Left renal pelvis (tissue), 4 donors: ENCODE measurements at places on chromosomes 2 and 18. TPM values are rescaled to one million over a fixed set of nuclear protein-coding genes. Genes with fewer than 3 reads are reported as not detected.

The ZBTB7C gene
- 41.1 TPM for polyA plus RNA-seq

The TEKT4 gene
- polyA plus RNA-seq, result 0.24 TPM

The RIT2 gene
- 0.14 TPM for polyA plus RNA-seq

The NPPC gene
- 0.16 TPM for polyA plus RNA-seq

The CHPF gene
- 75.8 TPM for polyA plus RNA-seq

The POTEC gene
- polyA plus RNA-seq, result 0.03 TPM

The ASB18 gene
- not detected for polyA plus RNA-seq

The UGT1A10 gene
- not detected for polyA plus RNA-seq

The ANKZF1 gene
- polyA plus RNA-seq, result 76.6 TPM

The HIBCH gene
- 101 TPM for polyA plus RNA-seq

The CCDC150 gene
- polyA plus RNA-seq, result 21.9 TPM

The NT5C1B gene
- 0.66 TPM for polyA plus RNA-seq

The NPHP1 gene
- polyA plus RNA-seq, result 7.0 TPM

The NT5DC4 gene
- 0.13 TPM for polyA plus RNA-seq

The CLHC1 gene
- polyA plus RNA-seq, result 20.7 TPM

The RNF125 gene
- 3.4 TPM for polyA plus RNA-seq

The CCBE1 gene
- polyA plus RNA-seq, result 26.4 TPM

The CRYGC gene
- polyA plus RNA-seq, result not detected

The ABHD1 gene
- polyA plus RNA-seq, result 0.80 TPM

The POTEI gene
- not detected for polyA plus RNA-seq

The STRADB gene
- 80.2 TPM for polyA plus RNA-seq

The HTR2B gene
- 39.5 TPM for polyA plus RNA-seq

The MTLN gene
- 12.5 TPM for polyA plus RNA-seq

The RBM44 gene
- 0.32 TPM for polyA plus RNA-seq

The RGPD3 gene
- polyA plus RNA-seq, result 0.23 TPM

The AQP12A gene
- not detected for polyA plus RNA-seq

The COLEC12 gene
- 31.7 TPM for polyA plus RNA-seq

The REG3A gene
- not detected for polyA plus RNA-seq

The CFAP221 gene
- 2.9 TPM for polyA plus RNA-seq

The UGT1A8 gene
- polyA plus RNA-seq, result not detected

The ADD2 gene
- polyA plus RNA-seq, result 6.3 TPM

The CFAP65 gene
- 0.27 TPM for polyA plus RNA-seq

The C2orf15 gene
- 1.5 TPM for polyA plus RNA-seq
